ENCODE measurements at places on chromosomes 5 and 9.

DNA sequence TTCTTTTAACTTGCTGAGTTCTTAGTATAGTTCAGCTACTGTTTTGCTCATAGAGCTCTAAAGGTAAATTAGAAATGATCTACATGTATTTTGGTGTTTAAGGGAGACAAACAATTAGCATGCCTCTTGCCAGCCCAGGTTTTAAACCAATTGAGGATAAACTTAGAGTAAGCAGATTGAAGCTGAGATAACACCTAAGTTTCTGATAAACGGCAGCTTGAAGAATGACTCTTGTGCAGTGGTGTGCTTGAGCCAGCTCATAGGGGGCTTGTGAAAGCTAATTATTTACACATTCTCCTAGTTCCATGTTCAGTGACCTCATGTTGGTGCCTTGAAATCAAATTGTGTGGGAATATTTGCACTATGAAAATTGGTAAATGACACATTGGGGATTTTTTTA, 193.0 kb downstream of the PRR16 start:
- DNase-seq, result no peak

DNA sequence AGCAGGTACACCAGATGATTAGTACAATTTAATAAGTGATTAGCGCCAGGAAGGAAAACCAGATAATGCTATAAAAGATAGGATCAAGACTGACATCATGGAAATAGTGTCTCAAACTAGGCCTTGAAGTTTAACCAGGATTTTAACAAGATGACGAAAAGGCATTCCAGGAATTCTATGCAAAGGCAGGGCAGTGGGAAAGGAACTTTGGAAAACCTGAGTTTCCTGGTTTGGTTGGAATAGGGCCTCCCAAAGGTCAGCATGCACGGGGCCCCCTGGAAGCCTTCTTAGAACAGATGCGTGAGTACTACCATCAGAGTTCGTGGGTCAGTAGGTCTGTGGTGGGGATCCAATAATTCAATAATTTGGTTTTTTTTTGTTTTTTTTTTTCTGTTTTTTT, 935.2 kb upstream of the DMAC1 start:
- DNase-seq, result no peak

- no peak for DNase-seq
These were observed 19.9 kb upstream of the ZSWIM6 start for GRCh38 chr5:61311836-61312808.

GRCh38 chr9:115985657-115986056, 167.9 kb upstream of the PAPPA start:
- DNase-seq, result no peak

DNA sequence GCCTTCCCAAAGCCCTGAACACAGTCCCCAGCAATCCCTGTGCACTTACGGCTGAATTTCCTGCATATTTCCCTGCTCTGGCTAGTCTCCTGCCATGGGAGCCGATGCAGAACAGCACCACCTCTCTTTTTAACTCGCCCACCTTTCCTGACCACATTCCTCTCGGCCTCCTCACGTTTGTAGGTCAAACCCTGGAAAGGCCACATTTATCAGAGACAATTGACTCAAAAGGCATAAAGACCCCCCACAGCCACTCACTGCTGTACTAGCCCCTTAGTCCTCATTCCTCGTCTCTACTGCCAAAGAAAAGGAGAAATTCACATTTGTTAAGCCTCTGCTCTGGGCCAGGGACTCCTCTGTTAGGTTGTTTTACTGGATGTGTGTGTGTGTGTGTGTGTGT, 43.6 kb downstream of the ENC1 start:
- DNase-seq, result no peak
